ENCODE measurements at places on chromosomes 1 and 21.

DNA sequence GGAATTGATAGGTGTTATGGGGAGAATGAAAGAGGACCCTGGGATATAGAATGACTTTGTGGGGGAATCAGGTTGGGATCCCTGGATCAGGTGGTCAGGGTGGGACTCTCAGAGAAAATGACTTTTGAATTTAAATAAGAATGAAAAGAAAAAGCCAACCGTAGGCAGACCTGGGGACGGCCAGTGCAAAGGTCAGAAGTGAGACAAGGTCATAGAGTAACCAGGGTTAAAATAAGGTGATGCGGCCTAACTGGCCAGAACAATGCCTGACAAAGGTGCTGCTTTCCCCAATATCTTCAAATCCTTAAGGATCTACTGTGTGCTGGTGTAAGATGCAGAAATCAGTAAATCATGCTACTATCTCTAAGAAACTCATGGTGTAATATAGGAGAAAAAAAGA, 238.4 kb upstream of the JUN start:
- DNase-seq = no peak

GRCh38 chr1:15753776-15754175, 4.8 kb upstream of the FBLIM1 start:
- DNase-seq = no peak

DNA sequence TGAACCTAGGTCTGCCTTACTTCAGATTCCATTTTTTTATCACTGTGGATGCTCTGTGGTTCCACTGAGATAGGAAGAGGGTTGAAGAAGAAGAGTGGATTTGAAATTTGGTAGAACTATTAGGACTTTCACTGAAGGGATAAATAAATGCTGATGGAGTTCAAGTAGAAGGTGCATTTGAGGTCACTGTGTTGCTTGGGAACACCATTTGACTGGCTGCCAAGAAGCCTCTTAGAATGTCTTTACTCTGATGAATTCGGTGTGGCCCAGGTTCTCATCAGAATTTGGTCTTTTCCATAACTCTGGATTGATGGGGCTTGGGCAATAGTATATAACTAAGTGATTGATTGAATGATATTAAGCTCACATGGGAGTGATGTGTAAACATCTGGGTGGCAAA, 11.9 kb downstream of the XPR1 start:
- DNase-seq = no peak

GRCh38 chr1:181659321-181659957, 176.1 kb downstream of the CACNA1E start:
- DNase-seq = no peak

GRCh38 chr1:187481581-187482148, 652.9 kb downstream of the PLA2G4A start:
- DNase-seq = no peak

DNA sequence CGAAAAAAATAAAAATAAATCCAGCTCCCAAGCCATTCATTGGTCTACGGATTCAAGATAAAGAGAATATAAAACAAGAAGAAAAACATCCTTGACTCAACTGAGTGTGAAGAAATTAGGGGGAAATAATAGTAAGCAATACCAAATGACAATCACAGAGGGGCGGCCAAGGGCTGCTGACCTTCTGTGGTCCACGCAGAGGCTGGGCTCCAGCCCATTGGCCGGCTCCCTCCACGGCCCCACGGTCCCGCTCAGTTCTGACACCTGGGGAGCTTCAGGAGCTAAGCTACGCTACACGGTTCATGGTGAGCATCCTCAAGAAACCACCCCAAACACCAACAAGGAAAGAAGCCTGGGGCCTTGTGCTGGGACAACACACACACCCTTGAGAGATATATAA, 400 bp upstream of the KRTAP10-12 start:
- DNase-seq = no peak

DNA sequence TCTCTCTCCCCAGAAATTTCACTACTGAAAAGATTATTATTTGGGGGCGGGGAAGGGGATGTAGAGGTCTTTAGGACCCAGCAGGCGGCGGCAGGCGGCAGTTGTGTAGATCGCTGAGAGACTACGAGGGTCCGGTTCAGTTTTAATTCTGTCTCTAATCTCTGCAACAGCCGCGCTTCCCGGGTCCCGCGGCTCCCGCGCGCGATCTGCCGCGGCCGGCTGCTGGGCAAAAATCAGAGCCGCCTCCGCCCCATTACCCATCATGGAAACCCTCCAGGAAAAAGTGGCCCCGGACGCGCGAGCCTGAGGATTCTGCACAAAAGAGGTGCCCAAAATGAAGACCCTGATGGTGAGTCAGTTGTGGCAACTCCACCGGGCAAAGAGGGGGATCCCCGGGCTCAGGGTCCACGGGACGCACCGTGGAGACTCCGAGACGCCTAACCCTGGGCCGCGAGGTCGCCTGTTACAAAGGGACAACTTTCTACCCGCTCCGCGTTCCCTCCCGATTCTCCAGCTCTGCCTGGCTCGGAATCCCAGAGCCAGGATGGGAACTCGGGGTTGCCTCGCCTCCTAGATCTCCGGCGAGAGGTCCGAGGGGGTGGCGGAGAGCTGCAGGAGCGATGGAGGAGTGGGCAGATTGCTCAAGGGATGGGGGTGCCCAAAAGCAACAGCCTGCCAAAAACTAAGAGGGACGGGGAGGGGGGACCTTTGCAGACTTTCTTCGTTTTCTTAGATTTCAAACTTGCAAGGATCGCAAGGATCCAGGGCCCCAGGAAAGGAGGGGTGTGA, at the start of gene ST6GALNAC5:
Gene ST6GALNAC5, plus strand, starts transcription at position 139 of the 789 bp plus-strand sequence.
- DNase-seq = no peak

GRCh38 chr1:47469910-47470309, 32.1 kb downstream of the FOXD2 start:
- no peak for DNase-seq

GRCh38 chr21:43337901-43338655, 88.9 kb downstream of the SIK1 start:
- no peak for DNase-seq

DNA sequence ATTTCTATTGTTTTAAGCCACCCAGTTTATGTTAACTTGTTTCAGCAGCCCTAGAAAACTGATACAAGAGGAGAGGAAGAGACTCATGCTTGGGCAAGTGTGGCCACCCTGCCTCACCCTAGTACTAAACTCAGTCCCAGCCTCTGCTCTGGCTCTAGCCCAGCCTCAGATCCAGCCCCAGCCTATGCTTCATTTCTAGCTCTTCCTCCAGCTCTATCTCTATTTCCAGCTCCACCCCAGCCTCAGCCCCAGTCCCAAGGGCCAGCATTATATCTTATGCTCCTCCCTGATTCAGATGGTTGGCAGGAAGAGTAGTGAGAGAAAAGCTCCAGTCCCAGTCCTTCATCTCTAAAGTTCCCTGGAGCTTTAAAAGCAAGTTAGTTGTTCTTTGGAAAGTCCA, 535.5 kb downstream of the PTPRC start:
- DNase-seq = no peak

DNA sequence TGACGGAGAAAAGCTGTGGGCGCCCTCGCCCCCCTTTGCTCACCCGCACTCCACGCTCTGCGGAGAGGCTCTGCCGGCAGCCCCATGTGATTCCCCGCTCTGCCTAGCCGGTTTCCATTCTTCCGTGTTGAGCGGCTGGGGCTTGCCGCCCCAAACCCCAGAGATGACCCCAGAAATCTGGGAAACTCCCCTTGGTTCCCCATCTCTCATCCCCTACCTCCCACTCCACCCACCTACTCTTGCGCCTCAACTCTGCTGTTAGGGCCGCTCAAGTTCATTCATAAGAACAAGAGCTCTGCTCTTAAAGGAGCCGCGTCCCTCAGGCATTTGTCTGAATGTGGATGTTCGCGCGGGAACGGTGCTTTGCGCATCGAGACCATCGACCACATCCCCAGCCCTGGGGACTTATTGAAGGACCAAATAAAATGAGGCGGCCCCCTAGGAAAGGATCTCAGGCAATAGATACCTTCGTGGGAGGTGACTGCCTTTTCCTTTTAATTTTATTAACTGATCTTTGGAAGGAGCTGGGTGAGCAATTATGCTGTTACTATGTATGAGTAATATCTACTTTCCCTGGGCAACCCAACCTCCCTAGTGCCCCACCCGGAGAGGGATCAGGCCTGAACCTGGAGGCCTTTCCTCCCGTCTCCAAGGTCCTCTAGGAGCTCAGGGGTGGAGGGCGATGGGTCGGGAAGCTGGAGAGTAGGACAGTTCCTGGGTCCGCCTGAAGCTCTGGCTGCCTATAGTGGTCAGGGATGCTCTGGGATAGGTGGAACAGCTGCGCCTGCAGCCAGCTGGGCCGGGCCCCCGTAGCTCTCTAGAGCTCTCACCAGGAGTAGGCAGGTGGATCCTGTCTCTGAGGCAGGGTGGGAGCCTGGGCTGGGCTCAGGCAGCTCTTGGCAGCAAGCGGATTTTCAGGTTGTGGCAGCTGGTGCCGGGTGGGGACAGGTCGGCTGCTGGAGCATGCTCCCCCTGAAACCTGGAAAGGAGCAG, 898 bp downstream of the MFSD2A start:
- peak; percentile 33 for DNase-seq

DNA sequence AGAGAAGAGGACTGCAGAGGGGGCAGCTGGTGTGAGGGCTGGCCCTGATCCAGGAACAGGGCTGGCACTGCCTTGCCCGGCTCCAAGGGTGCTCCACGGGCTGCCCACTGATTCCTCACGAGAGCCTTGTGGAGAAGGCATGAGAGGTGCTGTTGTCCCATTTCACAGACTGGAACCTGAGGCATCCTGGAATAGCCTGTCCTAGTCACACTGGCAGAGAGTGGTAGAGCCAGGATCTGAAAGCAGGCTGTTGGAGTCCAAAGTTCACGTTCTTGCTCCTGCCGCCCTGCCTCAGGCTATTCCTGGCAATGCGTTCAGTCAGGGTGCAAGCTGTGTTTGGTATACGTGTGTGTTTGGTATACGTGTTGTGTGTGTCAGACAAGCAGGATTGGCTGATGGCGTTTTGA, 1.8 kb downstream of the RER1 start:
- DNase-seq = no peak

GRCh38 chr1:14745001-14745720, 146.7 kb downstream of the KAZN start:
- no peak for DNase-seq

All from stimulated activated effector memory CD8-positive, alpha-beta T cell treated with anti-CD3 and anti-CD28 coated beads, Interleukin-12 subunit alpha, Interleukin-12 subunit beta, amount 100 ng/mL, for 72 hours (primary cell).